Hindlimb muscle (tissue), 1 donor: ENCODE measurements at places on chromosomes 7 and 10.
A peak's percentile ranks its signal among the peaks of the same experiment; 100 is the strongest.

DNA sequence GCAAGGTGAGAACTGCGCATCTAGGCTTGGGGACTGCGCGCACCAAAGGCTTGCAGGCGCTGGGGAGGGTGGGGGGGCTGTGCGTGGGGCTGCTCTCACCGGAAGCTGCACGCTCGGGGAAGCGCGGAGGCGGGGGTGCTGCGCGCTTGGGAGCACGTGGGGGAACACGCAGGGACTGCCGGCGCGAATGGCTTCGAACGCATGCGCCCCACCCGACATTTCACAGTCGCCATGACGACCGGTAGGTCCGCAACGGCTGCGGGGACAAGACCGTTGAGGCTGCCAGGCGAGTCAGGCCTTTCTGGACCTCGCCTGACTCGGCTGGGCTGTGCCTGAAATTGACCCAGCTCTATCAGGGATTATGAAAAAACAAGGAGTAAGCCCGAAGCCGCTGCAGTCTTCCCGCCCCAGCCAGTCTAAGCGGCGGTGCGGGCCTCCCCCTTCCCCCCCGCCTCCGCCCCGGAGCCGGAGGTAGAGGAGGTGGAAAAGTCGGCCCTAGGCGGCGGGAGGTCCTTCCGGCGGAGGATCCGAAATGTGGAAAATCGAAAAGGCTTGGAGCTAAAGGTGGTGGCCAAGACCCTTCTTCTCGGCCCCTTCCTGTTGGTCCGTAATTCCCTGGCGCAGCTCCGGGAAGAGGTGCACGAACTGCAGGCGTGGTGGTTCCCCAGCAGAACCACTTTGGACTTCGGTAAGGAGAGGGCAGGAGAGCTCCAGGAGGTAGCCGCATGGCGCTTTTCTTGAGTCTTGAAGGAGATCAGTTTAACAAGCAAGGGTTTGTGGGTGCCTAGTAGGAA is 34.9 kb upstream of the STEAP1 start:
- peak; percentile 34 for DNase-seq

- DNase-seq, result peak; percentile 19
Observed at GRCh38 chr7:43309706-43310022, 197.2 kb downstream of the HECW1 start.

DNA sequence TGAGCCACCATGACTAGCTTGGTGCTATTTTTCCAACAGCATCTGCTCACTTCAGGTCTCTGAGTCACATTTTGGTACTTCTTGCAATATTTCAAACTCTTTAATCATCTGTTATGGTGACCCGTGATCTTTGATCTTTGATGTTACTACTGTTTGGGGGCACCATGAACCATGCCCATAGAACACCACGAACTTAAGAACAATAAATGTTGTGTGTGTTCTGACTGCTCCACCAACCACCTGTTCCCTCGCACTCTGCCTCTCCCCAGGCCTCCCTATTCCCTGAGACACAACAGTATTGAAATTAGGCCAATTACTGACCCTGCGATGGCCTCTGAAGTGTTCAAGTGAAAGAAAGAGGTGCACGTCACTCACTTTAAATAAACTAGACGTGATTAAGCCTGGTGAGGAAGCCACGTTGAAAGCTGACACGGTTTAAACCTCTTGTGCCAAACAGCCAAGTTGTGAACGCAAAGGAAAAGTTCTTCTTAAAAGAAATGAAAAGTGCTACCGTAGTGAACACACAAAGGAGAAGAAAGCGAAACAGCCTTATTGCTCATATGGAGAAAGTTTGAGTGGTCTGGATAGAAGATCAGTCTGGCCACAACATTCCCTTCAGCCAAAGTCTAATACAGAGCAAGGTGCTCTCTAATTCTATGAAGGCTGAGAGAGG is 27.2 kb upstream of the ATP6V0A4 start:
- no peak for DNase-seq

DNA sequence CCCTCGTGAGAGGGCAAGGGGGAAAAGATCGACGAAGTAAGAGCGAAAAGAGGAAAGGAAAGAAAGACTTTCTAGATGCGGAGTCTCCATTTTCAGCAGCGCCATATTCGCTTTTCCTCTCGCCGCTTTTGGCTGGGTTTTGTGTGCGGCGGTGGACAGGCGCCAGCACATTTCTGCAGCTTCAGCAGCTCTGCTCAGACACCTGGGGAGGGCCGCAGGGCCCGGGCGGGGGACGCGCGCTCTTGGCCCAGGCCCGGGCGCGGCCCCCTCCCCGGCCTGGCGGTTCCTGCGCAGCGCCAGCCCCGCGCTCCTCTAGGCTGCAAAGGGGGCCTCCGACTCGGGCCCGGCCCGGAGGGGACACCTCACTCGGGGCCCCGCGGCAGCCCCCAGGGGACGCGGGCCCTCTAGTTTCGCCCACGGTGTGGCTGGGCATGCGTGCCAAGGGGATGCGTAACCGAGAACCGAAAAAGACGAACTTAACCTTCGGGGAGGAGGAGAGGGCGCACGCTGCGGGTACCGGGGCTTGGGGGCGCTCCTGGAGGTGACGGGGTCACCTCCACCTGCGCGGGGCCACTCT is 34.5 kb upstream of the EBLN1 start:
- DNase-seq, result peak; percentile 82

GRCh38 chr10:35367107-35367859 is 31.0 kb downstream of the CCNY start:
- DNase-seq, result no peak

DNA sequence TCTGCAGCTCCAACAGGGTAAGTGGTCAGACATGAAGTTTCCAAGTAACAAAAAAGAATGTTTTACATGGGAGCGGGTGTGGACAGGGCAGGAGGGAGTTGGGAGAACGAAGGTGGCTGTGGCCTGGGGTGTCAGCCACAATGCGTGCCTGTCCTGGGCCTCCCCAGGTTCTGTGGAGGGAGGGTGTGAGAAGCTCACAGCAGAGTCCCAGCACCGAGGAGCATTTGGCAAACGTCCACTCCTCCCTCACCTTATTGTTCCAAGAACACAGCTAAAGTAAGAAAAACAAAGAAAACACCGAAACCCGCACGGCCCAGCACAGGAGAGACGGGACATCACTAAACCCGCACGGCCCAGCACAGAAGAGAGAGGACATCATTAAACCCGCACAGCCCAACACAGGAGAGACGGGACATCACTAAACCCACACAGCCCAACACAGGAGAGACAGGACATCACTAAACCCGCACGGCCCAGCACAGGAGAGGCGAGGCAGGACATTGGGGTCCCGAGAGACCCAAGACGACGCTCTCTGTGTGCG is 226.4 kb downstream of the MAD1L1 start:
- DNase-seq, result no peak

GRCh38 chr10:103534621-103535498 is 41.4 kb downstream of the NEURL1 start:
- DNase-seq, result no peak

DNA sequence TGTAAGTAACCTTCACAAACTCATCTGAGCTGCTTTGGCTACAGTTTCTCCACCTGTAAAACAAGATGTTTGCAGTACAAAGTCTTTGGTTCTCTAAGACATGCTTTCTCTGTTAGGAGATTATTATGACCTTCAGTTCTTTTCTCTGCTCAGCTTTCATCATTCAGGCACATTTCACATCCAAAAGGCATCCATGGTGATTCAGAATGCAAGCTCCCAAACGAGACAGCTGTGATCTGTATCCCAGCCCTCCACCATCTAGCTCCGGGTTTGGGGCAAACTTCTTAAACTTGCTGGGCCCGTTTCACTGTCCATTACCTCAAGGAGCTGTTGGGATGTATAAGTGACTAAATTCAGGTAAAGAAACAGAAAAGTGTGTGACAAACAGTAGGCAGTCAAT is 95.8 kb upstream of the COL1A2 start:
- DNase-seq, result no peak

DNA sequence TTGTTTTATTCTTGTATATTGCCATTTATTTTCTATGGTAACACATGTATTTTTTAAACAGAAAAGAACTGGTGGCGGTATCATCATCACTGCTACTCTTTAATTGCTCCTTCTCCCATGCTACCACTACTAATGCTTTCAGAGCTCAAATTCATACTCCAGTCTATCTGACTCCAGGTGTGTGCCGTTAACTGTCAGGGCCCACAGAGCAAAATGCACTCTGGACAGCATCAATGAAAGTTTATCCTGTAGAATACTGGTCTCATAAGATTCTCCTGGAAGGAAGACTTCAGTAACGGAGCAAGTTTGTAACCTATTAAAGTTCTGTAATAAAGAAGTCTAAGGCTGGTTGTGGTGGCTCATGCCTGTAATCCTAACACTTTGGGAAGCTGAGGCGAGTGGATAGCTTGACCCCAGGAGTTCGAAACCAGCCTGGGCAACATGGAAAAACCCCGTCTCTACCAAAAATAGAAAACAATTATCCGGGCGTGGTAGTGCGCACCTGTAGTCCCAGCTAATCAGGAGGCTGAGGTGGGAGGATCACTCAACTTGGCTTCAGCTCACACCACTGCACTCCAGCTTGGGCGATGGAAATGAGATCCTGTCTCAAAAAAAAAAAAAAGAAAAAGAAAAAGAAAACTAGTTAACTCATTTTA is 18.4 kb downstream of the ZNRF2 start:
- no peak for DNase-seq

- no peak for DNase-seq
Observed at GRCh38 chr10:121831237-121831636, 96.6 kb downstream of the ATE1 start.

GRCh38 chr7:1251796-1252539 is 19.3 kb downstream of the UNCX start:
- DNase-seq, result no peak

GRCh38 chr10:16745061-16745460 is 72.2 kb downstream of the RSU1 start:
- DNase-seq, result no peak

- DNase-seq, result no peak
Observed at GRCh38 chr7:148750442-148751355, 52.0 kb downstream of the CUL1 start.

DNA sequence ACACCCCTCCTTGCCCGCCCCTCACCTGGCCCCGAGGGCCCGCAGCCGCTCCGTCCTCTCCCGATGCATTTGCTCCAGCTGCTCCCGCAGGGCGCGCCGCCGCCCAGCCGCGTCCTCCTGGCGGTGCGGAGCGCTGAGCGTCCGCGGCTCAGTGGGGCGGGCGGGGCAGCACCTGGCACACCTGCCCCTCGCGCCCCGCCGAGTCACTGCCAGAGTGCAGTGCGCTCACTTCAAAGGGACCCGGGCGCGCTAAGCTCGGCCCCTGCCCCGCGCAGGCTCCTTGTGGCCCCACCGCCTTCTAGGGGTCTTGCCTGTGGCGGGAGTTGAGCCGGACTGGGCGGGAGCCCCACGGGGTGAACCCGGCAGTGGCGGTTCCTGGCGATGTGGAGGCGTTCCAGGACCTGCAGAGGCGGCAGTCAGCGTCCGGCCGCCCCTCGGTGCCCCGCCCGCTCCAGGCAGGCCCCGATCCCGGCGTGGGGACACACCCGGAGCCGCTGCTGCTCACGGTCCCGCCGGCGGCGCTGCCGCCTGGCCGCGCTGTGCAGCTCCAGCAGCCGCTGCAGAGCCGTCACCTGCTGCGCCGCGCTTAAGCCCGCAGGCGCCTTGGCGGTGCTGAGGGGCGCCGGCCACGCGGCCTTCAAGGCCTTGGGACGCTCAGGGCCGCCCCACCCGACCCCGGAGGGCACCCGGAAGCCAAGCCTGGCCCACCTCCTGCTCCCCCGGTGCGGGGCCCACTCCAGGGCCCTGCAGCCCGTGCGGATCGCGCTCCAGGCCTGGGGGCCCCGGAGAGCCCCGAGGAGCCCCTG is 6.7 kb downstream of the ATP6V1F start:
- peak; percentile 67 for DNase-seq

- DNase-seq, result no peak
Observed at GRCh38 chr10:93875032-93875358, 18.8 kb upstream of the SLC35G1 start.

GRCh38 chr10:122271076-122271475 is at the start of gene BTBD16:
TSS of gene BTBD16 (plus strand) at chr10:122271296. CDS start at chr10:122275082, 3,786 bp downstream.
- DNase-seq, result no peak
